ENCODE measurements at places on chromosomes 13 and 19.

DNA sequence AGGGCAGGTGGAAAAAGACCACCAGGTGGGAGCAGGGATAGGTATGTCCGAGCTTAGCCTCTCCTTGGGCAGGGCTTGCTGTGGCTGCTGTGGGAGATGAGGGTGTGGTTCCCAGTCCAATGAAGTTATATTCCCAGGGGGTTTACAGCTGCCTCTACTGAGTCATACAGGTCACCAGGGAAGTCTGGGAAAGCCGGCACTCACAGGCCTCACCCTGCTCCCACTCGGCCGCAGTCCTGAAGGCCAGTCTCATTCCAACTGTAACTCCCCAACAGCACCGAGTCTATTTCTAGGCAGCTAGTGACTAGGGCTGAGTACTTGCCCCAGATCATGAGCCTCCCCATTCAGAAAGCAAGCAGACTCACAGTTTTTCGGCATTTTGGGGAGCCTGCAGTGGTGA, 77.1 kb downstream of the FNDC3A start:
- DNase-seq = no peak

- no peak for DNase-seq
Measured at GRCh38 chr19:39871886-39872866, 26.0 kb upstream of the FBL start.

- no peak for DNase-seq
Measured at GRCh38 chr19:1847684-1848398, 442 bp downstream of the REXO1 start.

- DNase-seq = no peak
Measured at GRCh38 chr19:335072-335471, 9.5 kb downstream of the MIER2 start.

DNA sequence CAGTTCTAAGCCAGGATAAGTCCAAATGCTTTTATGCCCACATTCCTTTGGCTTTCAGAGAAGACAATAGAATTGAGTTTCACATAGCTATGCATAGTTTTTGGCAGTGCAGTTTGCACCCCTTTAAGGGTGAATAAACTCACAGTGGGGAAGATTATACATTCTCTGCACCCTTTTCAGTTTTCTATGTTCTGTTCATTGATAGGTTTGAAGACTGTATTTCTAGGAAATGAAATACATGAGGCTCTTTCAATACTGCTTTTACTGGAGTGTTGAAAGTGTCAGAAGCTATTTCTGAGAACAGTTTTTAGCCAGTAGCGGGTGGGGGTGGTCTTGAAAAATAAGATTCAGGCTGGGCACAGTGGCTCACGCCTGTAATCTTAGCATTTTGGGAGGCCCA, 46.2 kb downstream of the IPO5 start:
- no peak for DNase-seq

DNA sequence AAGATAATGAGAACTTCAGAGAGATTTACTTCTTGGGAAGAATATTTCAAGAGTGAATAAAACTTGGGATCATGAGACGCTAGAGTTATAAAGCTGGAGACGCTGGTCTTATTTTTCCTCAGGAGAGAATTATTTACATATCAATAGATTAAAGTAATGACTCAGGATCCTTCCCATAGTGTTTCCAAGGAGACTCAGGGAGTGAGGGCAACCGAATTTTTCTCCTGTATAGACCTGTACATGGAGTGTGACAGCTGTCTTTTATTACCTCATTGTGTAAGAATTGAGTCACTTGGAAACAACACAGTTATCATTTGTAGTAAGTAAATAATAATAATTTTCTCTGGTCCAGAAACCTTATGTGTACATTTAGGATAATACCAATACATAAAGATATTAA, 1905.5 kb downstream of the OLFM4 start:
- no peak for DNase-seq

DNA sequence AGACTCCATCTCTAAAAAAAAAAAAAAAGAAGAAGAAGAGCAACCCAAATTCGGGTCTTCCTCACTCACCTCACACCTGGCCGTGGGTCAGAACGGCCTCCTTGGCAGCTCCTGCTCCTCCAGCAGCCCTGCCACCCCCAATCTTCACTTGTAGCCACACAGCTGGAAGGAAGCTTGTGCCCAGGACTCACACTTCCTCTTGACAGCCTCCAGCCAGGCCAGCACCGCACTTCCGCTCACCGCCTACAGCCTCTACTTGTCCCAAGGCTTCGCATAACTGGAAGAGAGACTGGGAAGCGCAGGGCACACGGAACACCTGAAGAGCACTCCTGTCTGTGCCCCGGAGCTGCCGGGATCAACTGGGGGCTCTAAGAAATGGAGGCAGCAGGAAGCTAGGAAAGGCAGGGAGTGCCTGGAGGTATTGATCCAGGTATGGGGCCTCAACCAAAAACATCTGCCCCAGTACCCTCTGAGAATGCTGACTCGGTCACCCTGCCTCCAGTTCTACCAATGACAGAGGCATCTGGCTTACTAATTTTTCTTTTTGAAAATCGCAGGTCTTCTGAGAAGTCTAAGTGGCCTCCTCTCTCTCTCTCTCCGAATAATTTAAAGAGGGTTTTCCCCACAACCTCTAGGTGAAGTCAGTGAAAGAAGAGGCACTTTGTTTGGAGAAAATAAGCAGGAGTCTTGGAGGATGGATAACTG, 31.1 kb upstream of the ATP12A start:
- DNase-seq = no peak

DNA sequence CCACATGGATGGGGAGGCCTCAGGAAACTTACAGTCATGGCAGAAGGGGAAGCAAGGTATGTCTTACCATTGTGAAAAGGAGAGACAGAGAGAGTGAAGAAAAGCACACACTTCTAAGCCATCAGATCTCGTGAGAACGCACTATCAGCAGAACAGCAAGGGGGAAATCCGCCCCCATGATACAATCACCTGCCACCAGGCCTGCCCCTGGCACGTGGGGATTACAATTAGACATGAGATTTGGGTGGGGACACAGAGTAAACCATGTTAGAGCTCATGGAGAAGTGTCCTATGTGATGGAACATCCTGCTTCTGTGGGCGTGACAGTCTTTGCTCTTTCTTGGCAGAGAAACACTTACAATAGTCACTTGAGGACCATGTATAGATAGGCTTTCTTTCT, 28.1 kb upstream of the ZNF331 start:
- DNase-seq = no peak

DNA sequence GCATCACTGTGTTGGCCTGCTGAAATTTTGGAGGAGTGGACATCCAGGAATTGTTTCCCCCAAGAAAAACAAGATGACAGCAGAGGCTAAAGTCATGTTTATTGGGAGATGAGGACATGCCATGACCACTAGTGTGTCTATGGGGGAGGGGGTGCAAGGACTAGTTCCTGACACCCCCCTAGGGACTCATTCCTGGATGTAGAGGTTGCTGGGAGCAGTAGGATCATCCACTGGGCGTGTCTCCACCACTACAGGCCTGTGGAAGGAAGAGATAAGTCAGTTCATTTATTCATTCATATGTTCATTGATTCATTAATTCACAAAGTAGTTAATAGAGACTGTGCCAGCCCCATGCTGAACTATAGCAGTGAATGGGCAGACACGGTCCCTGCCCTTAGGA, 30.2 kb downstream of the MAP4K1 start:
- no peak for DNase-seq

- no peak for DNase-seq
Measured at GRCh38 chr13:99983499-99984401, 2.2 kb downstream of the ZIC2 start.

DNA sequence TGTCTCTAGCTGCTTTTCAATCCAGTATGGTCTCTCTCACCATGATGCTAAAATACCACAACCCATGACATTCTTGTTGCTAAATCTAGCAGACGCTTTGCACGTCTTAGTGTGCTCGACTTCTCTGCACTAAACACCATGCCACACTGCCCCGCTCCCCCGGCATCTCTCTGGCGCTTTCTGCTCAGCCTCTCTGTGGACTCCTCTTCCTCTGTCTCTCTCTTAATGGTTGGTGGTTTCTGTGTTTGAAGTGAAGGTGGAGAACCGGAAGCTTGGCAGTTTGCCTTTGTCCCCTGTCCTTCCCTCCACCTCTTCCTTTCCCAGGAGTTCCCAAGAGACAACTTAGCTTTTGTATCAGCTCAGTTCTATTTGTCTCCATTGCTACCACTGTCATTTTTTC, 8.8 kb downstream of the ERCC5 start:
- DNase-seq = no peak

GRCh38 chr13:20400774-20401173, 124.9 kb downstream of the CRYL1 start:
- no peak for DNase-seq

GRCh38 chr19:12485052-12485416, 418 bp upstream of the ZNF709 start:
- DNase-seq = no peak

DNA sequence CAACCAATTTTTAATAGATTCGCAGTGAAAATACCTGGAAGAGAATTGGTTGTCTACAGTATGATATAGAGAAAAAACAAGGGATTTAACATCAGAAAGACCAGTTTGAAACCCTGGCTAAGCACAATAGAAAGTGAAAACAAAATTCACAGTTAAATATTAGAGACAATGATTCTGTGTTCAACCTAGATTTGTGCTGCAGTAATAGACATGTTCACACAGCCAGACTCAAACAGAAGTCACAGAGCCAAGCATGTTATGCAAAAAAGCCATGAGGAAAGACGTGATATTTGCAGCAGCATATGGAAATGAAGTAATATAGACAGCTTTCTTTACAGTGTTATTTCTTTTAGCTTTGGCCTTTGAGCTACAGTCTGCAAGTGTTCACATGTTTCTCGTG, 48.1 kb downstream of the SCEL start:
- DNase-seq = no peak

DNA sequence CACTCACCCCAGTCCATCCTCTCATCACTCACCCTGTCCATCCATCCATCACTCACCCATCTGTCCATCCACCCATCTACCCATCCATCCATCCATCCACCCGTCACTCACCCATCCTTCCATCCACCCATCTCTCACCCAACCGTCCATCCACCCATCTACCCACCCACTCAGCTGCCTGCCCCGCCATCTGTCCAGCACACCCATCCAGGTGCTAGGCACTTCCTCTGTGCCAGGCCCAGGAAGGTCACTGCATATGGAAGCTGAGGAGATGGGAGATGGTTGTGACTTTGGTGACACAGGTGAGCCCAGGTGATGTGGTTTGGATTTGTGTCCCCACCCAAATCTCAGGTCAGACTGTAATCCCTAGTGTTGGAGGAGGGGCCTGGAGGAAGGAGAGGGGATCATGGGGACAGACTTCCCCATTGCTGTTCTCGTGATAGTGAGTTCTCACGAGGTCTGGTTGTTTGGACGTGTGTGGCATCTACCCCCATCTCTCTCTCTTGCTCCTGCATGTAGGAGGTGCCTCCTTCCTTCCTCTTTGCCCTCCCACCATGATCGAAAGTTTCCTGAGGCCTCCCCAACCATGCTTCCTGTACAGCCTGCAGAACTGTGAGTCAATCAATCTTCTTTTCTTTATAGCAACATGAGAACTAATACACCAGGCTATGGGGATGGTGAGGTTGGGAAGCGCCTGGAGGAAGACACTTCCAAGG, 15.9 kb upstream of the C13orf46 start:
- no peak for DNase-seq

GRCh38 chr19:46761418-46761831, 15.2 kb upstream of the STRN4 start:
- DNase-seq = no peak

DNA sequence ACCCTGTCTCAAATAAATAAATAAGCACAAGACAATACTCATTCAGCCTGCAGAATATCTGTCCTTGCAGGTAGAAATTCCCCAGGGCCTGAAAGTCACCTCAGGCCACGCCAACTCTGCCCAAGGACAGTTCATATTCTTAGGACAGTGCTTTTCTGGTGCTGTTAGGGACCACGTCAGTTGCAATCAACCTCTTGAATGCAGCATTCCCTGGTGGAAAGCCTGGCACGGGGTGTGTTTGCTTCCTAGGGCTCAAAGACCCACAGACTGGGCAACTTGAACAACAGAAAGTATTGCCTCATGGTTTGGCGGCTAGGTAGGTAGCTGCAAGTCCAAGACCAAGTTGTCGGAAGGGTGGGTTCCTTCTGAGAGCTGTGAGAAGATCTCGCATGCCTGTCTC, 160.3 kb downstream of the KCTD15 start:
- no peak for DNase-seq

DNA sequence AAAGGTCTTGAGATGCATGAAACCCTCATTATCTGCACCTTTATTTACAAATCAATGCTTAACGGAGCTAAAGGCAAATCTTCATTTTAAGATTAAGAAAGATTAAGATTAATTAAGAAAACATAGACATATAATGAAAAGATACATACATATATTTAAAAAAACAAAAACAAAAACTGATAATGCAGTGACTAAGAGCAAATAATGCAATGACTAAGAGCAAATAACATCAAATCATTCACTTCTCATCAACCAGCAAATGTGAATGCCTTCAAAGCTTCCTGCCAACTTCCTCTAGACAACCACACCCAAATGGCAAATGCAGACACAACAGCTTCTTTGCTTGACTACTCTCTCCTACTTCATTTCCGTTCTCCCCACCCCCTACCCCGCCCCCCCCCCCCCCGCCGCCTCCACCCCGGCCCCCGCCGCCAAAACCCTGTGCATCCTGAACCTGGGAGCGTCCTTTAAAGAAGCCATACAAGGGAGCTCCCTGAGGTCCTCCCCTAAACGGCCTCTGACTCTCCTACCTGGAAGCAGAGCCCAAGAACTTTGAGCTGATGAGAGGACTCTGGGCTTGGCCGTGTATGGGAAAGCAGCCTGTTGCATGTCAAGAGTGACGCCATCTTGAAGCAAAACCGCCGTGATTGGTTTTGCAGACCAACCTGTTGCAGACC, 24.5 kb downstream of the TEX101 start:
- no peak for DNase-seq

- peak; percentile 74 for DNase-seq
Measured at GRCh38 chr13:101978552-101979315, 423.1 kb downstream of the FGF14 start.

DNA sequence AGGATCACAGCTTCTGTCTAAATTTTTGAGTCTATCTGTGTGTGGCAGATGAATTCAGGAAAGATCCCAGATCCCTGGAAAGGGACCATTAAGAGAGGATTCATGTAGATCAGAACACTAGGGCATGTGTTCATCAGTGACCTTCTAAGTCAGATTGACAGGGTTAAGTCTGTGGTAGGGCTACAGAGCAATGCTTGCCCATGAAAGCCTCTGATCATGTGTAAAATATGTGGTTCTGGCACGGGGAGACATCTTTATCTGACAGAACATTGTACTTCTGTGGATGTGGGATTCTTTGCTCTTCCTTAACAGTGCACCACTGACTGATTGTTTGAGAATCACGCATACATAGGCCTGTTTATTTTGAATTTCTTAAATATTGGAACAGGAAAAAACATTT, 42.9 kb downstream of the ZNF506 start:
- no peak for DNase-seq

- DNase-seq = no peak
Measured at GRCh38 chr19:11538232-11539036, at the start of gene CNN1. Gene CNN1, plus strand, starts transcription at chr19:11538851. Its CDS starts 77 bp downstream, at chr19:11538928.

All from cerebellum (tissue), 4 donors.